ENCODE measurements at places on chromosomes 2 and 18. TPM values are rescaled to one million over a fixed set of nuclear protein-coding genes. Genes with fewer than 3 reads are reported as not detected.

DNA sequence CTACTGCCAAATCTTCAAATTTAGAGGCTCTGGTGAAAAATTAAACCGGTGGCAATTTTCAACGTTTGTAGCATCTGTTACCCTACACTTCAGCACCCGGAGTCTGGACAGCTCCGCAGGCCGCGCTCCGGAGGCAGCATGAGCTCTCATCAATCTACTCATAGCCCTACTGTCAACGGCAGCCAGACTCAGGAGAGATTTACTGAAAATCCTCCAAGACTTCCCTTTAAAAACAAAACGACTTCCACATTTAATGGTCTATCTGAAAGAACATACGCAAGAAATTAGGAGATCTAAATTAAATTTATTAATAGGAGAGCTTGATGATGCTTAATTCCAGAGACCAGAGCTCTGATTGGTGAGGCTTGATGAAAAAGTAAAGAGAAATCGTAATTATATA is 970 bp upstream of the ADCYAP1 start:
- DNase-seq = peak; percentile 83

DNA sequence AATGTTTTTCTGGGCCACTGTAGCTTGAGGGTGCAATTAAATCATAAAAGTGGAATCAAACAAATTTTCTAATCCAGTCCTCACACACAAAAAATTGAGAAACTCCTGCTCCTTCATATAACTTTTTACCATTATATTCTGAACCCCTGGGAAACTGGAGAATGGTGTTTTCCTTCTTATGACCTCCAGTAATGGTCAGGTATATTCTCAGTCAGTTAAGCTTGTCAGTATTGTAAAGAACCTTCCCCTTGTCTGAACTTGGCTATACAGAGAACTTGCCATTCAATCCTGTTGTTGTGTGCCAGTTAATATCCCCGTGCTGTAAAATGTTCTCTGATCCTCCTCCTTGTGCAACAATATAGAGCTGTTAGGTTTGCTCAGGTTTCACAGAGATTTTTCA is 39.5 kb downstream of the ZNF804A start:
- DNase-seq = no peak

DNA sequence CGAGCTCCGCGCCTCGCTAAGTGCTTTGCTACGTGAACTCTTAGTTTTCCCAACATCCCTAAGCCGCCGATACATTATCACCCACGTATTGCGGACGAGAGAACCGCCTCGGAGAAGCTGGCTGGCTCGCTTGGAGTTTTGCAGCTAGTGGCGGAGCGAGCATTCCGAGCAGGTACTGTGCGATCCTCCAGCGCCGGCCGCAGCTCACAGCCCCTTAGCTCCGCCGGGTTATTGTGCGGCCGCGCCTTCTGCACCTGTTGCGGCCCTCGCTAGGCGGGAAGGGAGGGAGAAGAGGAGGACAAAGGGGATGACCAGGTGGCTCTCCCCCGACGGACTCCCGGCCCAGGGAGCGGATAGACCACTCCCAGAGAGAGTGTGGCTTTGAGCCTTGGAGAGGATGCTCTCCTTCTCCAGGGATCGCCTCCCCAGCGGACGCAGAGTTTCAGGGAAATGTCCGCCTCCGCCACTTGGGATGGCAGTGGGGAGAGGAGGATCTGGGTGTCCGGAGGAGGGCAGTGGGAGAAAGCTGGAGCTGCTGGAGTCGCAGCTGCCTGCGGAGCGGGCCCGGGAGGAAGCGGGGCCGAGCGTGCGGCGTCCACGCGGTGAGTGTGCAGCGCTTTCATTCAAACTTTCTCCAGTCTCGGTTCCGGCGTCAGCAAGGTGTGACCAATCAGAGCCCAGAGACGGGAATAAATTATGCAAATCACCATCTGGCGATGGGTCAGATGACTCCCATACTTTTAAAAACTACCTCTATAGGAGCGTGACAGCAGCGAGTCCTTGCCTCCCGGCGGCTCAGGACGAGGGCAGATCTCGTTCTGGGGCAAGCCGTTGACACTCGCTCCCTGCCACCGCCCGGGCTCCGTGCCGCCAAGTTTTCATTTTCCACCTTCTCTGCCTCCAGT is at the start of gene LIPG:
TSS of gene LIPG (plus strand) at position 769 of the 905 bp plus-strand sequence. CDS start 252 bp downstream, outside the sequence.
- DNase-seq = peak; percentile 90

GRCh38 chr2:64501946-64502345 is 22.2 kb upstream of the AFTPH start:
- no peak for DNase-seq

- DNase-seq = no peak
Observed at GRCh38 chr2:236205867-236206645, 37.9 kb upstream of the GBX2 start.

DNA sequence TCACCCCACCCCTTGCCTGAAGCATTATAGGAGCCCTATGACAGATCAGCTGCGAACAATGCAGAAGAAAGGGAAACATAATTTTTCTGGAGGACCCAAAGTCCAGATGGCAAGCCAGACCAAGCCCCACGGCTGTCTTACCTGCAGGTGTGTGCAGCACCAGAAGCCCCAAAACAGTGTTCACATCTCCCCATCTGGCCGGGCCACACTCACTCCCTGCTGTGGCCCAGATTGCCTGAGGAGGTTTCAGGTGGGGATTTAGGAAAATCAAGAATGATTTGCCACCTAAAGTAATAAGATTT is 11.7 kb upstream of the STK17B start:
- DNase-seq = no peak

DNA sequence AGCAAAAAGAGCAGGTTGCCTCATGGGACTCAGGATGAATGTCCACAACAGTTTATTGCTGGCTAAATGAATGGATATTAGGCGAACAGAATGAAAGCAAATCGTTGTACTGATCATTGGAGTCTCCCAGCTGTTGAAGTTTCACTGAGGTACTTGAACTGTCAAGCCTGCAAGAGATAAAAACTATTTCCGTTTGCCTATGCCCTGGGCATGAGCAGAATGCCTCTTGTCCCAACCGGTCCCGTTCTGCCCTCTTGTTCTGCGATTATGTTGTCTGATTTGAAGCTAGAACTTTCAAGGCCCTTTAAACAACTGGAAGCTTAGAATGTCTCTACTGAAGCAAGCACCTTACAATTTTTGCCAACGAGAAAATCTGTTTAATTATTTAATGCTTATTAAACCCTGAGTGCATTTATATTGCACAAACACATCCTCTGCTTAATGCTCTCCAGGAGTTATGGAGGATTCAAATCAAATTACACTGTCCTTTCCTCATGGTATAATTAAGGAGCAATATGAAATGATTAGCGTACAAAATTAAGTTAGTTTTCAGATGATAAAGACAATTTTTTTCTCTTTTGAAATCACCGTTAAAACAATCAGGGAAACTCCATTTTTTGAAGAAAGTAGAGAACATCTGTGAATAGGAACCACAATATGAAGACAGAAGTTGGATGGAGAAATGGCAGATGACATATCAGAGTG is 17.7 kb downstream of the QPCT start:
- no peak for DNase-seq

- DNase-seq = peak; percentile 40
Observed at GRCh38 chr2:75480971-75481836, 79.5 kb downstream of the EVA1A start.

GRCh38 chr2:217195658-217196446 is 336.0 kb upstream of the TNP1 start:
- DNase-seq = no peak

DNA sequence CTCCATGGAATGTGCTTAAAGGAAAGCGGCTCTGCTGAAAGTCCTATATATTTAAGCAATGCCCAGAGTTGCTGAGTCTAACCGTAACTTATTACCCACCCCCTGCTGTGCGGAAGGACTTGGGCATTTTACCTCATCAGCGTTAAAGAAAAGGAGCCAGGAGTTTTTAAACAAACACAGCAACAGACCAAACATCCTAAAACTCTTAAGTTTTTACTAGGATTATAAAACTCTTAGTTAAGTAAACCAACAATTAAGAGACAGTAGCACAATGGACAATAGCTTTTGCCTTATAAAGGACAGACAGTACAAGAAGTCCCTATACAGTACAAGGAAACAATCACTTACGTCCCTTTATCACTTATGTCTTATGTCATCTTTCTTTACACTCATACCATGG is 90.2 kb downstream of the ZNF521 start:
- no peak for DNase-seq

DNA sequence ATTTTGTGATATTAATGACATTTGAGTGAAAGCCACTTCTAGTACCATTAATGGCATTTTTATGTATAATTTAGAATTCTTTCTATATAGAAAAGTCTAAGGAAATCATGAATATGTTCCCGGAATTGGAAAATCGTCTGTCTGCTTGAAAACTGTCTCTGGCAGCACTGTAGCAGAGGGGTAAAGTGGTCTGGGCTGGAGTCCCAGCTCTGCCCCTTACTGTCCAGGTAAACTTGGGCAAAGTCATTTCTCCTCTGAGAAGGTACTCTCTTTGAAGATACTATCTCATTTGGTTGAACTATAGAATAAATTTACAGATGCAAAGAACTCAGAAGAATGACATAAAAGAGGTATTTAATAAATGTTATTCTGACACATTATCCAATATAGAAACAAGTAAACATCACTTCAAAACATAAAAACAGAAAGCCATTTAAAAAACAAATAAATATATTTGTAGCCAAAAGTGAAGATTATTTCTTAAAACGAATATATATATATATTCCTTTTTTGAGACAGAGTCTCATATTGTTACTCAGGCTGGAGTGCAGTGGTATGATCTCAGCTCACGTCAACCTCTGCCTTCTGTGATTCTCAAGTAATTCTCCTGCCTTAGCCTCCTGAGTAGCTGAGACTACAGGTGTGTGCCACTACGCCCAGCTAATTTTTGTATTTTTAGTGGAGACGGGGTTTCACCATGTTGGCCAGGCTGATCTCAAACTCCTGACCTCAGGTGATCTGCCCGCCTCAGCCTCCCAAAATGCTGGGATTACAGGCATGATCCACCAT is 149.8 kb upstream of the ITGA4 start:
- DNase-seq = no peak

DNA sequence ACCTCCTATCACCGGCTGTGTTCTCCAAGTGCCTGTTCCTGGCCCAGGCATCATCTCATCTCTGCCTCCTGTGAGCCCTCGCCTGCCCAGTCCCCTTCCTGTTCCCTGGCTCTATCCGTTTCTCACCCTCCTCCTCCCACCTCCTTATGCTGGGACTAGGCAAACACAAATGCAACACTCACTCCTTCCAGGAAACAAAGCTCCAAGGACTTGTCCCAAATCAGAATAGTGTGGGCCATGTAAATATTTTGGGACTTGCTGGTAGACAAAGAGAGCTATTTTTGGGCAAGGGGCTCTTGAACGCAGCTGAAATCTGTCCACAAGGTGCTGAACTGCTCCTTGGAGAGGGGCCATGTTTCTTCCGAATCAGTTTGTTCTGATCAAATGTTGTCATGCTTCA is 25.3 kb downstream of the MBP start:
- no peak for DNase-seq

DNA sequence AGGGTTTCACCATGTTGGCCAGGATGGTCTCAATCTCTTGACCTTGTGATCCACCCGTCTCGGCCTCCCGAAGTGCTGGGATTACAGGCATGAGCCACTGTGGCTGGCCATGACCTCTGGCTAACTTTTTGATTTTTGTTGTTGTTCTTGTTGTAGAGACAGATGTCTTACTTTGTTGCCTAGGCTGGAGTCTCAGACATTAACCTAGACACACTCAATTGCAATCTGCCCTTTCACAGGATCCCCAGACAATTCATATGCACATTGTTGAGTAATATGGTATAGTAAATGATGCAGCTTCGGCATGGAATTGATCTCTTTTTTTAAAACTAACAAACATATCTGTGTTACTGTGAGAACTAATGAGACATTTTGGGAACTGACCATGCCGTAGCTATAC is 130.5 kb upstream of the CCDC195 start:
- no peak for DNase-seq

DNA sequence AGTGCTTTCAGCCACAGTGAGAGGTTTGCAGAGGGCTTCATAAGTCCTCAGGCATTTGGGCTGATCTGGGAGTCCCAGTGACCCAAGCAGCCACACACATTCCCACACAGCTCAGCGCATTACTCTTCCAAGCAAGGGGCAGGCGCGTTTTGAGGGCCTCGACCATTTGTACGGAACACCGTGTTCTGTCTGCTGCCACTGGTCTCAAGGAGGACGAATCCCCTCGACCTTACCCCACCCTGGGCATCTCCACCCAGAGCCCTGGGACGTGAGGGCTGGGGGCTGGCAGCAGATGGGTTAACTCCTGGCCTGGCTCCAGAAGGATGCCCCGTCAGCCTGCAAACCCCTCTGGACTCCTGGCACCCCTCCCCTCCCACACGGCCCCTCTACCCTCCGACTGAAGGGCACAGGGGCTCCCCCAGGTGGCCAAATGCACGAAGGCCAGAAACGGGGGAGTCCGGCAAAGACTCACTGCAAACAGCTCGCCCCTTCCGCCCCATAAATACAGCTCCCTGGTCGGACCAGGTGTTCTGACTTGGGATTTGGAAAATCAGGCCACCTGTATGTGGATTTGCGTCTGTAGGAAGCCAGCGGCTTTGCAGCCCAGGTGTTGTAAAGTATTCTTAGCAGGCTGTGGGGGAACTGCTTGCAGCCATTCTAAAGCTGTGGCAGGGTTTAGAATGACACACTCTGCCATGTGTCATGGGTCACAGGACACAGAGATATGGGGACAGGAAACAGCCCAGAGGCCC is 33.6 kb upstream of the PTMA start:
- peak; percentile 68 for DNase-seq

GRCh38 chr2:229344151-229344551 is 73.1 kb upstream of the PID1 start:
- no peak for DNase-seq

DNA sequence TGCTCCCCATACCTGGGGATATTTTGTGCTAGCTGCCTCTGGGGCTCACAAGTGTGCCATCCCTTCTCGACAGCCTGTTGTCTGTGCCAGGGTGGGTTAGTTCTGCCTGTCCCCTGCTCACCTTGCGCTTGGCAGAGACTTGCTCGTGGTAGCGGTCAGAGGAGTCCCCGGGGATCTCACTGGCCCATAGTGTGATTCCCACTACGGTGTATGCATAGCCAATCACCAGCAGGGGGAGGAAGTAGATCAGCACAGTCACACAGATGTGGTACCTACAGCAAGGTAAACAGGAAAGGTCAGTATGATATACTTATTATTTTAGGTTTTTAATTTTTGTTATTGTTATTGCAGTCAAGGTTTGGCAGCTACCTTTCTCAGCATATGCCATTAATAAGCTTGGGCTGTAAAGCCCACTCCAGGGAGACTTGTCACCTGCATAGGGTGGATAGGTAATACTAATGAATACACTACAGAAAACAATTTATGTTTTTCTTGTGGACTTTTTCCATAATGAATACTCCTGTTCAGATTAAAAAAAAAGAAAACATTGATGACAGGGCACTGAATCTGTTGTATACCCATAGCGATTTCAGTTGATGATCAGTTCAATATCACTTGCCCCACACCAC is 95.2 kb downstream of the POLE4 start:
- peak; percentile 67 for DNase-seq

- DNase-seq = no peak
Observed at GRCh38 chr2:129074298-129074920, 755.7 kb upstream of the HS6ST1 start.

IL1F10 gene
- not detected for total RNA-seq

GALNT13 gene
- total RNA-seq = not detected

GAL3ST2 gene
- total RNA-seq = not detected

COX7A2L gene
- 36.2 TPM for total RNA-seq

PIGN gene
- 96.9 TPM for total RNA-seq

Measured in stomach (tissue), 19 donors.